ENCODE measurements at places on chromosomes 11 and 22. TPM values are rescaled to one million over a fixed set of nuclear protein-coding genes. Genes with fewer than 3 reads are reported as not detected.

The MUC6 gene
- total RNA-seq: not detected

The PDGFB gene
- 1.1 TPM for total RNA-seq

The OR11H1 gene
- not detected for total RNA-seq

The KCNQ1 gene
- not detected for total RNA-seq

The TESMIN gene
- 0.19 TPM for total RNA-seq

The HIKESHI gene
- 94.9 TPM for total RNA-seq

The UBQLNL gene
- total RNA-seq: not detected

The CARS1 gene
- 70.0 TPM for total RNA-seq

The GGT1 gene
- total RNA-seq: 3.1 TPM

The SCT gene
- not detected for total RNA-seq

The SLC22A6 gene
- total RNA-seq: not detected

The LRRC75B gene
- total RNA-seq: 5.1 TPM

The BID gene
- 26.1 TPM for total RNA-seq

The ZNF215 gene
- 6.8 TPM for total RNA-seq
